ENCODE measurements at places on chromosomes 1 and 21.

- no peak for DNase-seq
These were observed 1.0 kb upstream of the ATP2B4 start for GRCh38 chr1:203625628-203626019.

DNA sequence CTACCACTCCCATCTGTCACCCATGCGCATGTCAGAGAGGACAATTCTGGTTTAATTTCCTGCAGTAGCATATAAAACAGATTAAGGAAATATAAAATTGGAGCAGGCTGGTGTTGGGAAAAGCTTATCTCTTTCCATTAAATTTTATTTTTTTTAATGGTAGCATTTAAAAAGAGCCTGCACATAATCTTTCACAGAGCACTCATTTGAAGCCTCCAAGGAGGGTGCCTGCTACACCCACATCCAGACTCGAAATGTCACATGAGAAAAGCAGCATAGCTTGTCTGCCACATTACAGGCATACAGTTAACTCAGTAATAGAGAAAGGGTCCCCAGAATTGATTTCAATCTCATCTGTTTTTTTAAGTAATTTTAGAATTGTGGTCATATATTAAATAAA lies 599.0 kb downstream of the KIF26B start:
- no peak for DNase-seq

- no peak for DNase-seq
These were observed 65.2 kb downstream of the CD247 start for GRCh38 chr1:167453123-167453522.

GRCh38 chr21:45615145-45615711 lies 28.3 kb upstream of the PCBP3 start:
- no peak for DNase-seq

DNA sequence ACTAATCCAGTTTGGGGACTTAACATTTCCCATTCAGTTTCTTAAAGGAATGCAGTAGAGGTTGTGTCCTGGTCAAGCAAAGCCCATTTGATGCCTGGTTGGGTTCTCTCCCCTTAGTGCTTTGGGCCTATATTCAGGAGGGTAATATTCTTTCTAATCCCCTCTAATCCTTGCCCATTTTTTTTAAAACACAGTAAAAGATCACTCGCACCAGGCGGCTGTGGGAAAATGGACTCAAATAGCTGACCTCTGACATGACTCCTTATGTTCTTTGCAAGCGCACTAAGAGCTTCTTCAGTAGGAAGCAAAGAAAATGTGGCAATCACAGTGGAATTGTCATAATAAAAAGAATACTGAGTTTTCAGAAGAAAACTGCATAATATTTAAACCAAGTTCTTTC lies 49.9 kb downstream of the WNT2B start:
- no peak for DNase-seq

- no peak for DNase-seq
These were observed 42.1 kb downstream of the RRAGC start for GRCh38 chr1:38817267-38818174.

- no peak for DNase-seq
These were observed 138.3 kb downstream of the CLEC20A start for GRCh38 chr1:178358456-178358855.

All from AG10803 (cell line).